ENCODE measurements at places on chromosomes 5 and 9.
A peak's percentile ranks its signal among the peaks of the same experiment; 100 is the strongest.

DNA sequence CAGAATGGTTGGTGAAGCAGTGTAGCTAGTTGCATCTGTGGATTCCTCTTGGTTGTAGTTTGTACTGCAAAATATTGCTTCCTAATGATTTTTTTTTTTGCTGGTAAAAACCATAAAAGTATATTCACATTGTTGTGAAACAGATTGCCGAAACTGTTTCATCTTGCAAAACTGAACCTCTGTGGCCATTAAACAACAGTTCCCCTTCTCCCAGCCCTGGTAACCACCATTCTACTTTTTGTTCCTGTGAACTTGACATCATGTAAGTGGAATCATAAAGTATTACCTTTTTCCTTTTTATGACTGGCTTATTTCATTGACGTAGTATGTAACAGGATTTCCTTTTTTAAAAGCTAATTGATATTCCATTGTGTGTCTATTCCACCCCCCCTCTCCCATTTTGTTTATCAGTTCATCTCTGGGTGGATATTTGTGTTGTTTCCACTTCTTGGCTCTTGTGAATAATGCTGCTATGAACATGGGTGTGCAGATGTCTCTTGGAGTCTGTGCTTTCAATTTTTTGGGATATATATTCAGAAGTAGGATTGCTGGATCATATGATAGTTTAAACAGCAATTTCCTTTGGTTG is 11.8 kb downstream of the SUB1 start:
- H3K27ac ChIP-seq: no peak overlapping the region
- peaks cover 79% of the 10 kb centered on the region for H3K36me3 ChIP-seq
- no peak overlapping the region for H3K4me3 ChIP-seq
- no peaks in the 10 kb centered on the region for H3K27me3 ChIP-seq

DNA sequence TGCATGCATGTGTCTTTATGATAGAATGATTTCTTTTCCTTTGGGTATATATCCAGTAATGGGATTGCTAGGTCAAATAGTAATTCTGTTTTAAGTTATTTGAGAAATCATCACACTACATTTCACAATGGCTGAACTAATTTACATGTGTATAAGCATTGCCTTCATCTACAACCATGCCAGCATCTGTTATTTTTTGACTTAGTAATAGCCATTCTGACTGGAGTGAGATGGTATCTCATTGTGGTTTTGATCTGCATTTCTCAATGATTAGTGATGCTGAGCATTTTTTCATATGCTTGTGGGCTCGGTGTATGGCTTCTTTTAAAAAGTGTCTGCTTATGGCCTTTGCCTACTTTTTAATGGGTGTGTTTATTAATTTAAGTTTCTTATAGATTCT is 102.3 kb upstream of the CCDC112 start:
- no peaks in the 10 kb centered on the region for H3K27me3 ChIP-seq
- no peak overlapping the region for H3K27ac ChIP-seq
- no peaks in the 10 kb centered on the region for H3K36me3 ChIP-seq
- peak; percentile 90 for DNase-seq
- H3K4me3 ChIP-seq: no peak overlapping the region

GRCh38 chr9:104027295-104027694 is 66.8 kb upstream of the SMC2 start:
- no peak for DNase-seq
- no peaks in the 10 kb centered on the region for H3K36me3 ChIP-seq
- 0 out of 2 replicates have a peak, but pooled peaks cover 5% of the 10 kb centered on the region for H3K4me1 ChIP-seq
- no peaks in the 10 kb centered on the region for H3K27me3 ChIP-seq
- no peak overlapping the region for H3K27ac ChIP-seq
- H3K4me3 ChIP-seq: no peak overlapping the region

DNA sequence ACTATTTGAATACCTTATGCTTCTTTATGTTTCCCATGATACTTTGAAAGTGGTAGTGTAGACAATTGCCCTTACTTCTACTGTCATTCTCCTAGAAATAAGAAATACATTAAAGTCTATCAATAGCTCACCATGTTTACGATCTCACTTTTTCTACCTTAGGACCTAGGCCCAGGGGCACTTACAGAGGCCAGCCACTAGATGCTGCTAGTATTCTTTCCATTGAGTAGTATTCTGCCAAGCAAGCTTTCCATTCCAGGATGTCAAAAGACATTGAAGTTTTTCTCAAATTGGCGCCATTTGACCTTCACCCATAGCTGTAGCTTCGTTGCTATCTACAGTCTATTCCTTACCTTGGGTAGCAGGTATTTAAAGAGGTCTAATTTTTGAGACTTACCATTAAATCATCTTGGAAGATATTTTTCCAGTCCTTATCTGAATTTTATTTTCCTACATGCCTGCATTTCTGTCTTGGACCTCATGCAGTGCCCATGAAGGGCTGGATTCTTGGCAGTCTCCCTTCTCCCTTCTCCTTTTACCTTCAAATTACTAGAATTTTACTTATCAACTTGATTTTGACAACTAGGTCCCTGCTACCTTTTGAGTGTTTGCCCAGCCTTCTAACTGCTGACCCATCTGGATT is 246.0 kb upstream of the NUDT12 start:
- no peak overlapping the region for H3K4me3 ChIP-seq
- H3K27ac ChIP-seq: no peak overlapping the region
- H3K36me3 ChIP-seq: no peaks in the 10 kb centered on the region
- DNase-seq: peak; percentile 31

- no peaks in the 10 kb centered on the region for H3K36me3 ChIP-seq
- H3K27me3 ChIP-seq: no peaks in the 10 kb centered on the region
- H3K4me1 ChIP-seq: no peaks in the 10 kb centered on the region
- H3K27ac ChIP-seq: no peak overlapping the region
These were observed 188.6 kb upstream of the ISL1 start for GRCh38 chr5:51194671-51195070.

GRCh38 chr5:142182840-142183239 is 74.3 kb downstream of the NDFIP1 start:
- DNase-seq: no peak
- no peak overlapping the region for H3K4me3 ChIP-seq
- H3K27ac ChIP-seq: no peak overlapping the region
- no peaks in the 10 kb centered on the region for H3K27me3 ChIP-seq
- 0 out of 2 replicates have a peak, but pooled peaks cover 7% of the 10 kb centered on the region for H3K4me1 ChIP-seq
- no peaks in the 10 kb centered on the region for H3K36me3 ChIP-seq

- no peak overlapping the region for H3K4me3 ChIP-seq
- no peaks in the 10 kb centered on the region for H3K27me3 ChIP-seq
- no peak overlapping the region for H3K27ac ChIP-seq
These were observed 1578.8 kb upstream of the WWC1 start for GRCh38 chr5:166712447-166713185.

GRCh38 chr9:114216081-114216480 is 60.7 kb downstream of the COL27A1 start:
- H3K27ac ChIP-seq: no peak overlapping the region
- peaks cover 9% of the 10 kb centered on the region for H3K4me1 ChIP-seq
- H3K27me3 ChIP-seq: no peaks in the 10 kb centered on the region
- DNase-seq: no peak

GRCh38 chr5:72392326-72392733 is 72.2 kb downstream of the PTCD2 start:
- DNase-seq: peak; percentile 51
- no peak overlapping the region for H3K4me3 ChIP-seq
- H3K27ac ChIP-seq: peak overlapping the region; percentile 51
- no peaks in the 10 kb centered on the region for H3K27me3 ChIP-seq

- DNase-seq: peak; percentile 58
- no peak overlapping the region for H3K4me3 ChIP-seq
- no peaks in the 10 kb centered on the region for H3K27me3 ChIP-seq
- H3K36me3 ChIP-seq: no peaks in the 10 kb centered on the region
- H3K4me1 ChIP-seq: peaks cover 11% of the 10 kb centered on the region
- H3K27ac ChIP-seq: 0 out of 2 replicates have a peak overlapping the region, but pooled peaks have one; percentile 9
These were observed 33.1 kb downstream of the BTF3 start for GRCh38 chr5:73531356-73531755.

GRCh38 chr9:22508790-22509189 is 62.2 kb downstream of the DMRTA1 start:
- no peak for DNase-seq
- no peak overlapping the region for H3K4me3 ChIP-seq
- H3K36me3 ChIP-seq: no peaks in the 10 kb centered on the region
- no peaks in the 10 kb centered on the region for H3K4me1 ChIP-seq
- H3K27ac ChIP-seq: no peak overlapping the region

- no peak overlapping the region for H3K4me3 ChIP-seq
- H3K4me1 ChIP-seq: peaks cover 19% of the 10 kb centered on the region
- DNase-seq: no peak
- H3K27me3 ChIP-seq: no peaks in the 10 kb centered on the region
- no peak overlapping the region for H3K27ac ChIP-seq
These were observed 411.2 kb upstream of the SLC30A5 start for GRCh38 chr5:68682400-68683160.

DNA sequence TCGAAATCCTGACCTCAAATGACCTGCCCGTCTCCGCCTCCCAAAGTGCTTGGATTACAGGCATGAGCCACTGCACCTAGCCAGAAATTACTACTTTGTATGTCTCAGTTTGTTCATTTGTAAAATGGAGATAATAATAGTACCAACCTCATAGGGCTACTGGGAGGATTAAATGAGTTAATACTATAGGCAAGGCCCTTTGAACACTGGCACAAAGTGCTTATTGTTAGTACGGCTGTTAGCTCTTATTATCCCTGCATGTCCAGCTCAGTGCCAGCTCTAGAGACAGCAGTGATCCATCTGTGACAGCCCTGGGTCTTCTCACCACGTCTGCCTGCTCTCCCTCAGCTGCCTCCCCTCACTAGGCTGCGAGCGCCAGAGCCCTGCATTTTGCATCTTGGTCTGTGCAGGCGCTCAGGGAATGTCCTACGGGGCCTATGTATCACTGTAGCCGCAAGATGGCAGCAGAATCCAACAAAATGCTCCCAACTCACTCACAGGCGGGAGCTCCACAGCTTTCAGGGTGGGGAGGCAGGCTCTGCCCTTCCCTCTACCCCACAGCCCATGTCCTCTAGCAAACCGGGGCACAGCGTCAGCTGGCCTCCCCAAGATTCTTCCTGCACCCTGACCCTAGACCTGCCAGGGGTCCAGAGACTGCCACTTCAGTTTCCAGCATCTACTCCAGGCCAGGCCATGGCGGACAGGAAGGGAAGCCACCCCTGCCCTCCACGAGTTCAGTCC is 17.7 kb upstream of the AKNA start:
- no peak overlapping the region for H3K4me3 ChIP-seq
- peak; percentile 87 for DNase-seq
- H3K4me1 ChIP-seq: no peaks in the 10 kb centered on the region

DNA sequence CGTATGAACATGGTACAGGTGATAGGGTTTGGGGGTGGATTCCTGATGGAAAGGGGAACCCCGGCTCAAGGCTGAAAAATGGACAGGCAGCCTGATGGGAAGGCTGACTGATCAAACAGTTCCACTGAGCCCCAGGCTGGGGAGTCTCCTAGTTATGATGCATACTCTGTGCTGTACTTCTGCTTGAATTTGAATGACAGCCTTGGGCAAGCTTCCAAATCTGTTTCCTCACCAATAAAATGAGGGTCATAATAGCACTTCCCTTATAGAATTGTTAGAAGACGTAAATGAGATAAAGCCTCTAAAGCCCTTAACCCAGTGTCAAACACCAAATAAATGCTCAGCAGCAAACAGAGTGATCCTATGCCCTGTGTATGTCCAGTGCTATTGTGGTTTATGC is 478.5 kb upstream of the DMAC1 start:
- no peaks in the 10 kb centered on the region for H3K27me3 ChIP-seq
- no peak overlapping the region for H3K27ac ChIP-seq
- no peaks in the 10 kb centered on the region for H3K4me1 ChIP-seq
- no peaks in the 10 kb centered on the region for H3K36me3 ChIP-seq

DNA sequence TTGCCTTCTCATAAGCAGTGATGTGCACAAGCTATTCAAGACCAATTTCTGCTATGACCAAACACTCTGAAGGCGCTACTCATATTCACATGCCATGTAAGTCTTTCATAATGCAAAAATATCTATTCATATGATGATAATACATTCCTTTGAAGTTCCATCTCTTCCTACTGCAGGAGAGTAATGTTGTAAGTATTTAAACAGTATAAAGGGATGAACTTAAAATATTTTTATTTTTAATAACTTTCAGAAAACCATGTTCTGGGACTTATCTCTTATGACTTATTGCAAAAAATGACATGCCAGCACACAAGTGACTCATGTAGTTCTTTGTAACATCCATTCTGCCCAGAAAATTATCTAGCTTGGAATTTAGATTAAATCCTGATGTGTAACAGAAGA is 376.4 kb downstream of the KCTD16 start:
- H3K4me1 ChIP-seq: peaks cover 9% of the 10 kb centered on the region
- no peak overlapping the region for H3K27ac ChIP-seq
- H3K4me3 ChIP-seq: no peak overlapping the region
- H3K36me3 ChIP-seq: no peaks in the 10 kb centered on the region

- H3K27ac ChIP-seq: no peak overlapping the region
- DNase-seq: no peak
- no peaks in the 10 kb centered on the region for H3K27me3 ChIP-seq
- no peak overlapping the region for H3K4me3 ChIP-seq
- H3K36me3 ChIP-seq: no peaks in the 10 kb centered on the region
- H3K4me1 ChIP-seq: no peaks in the 10 kb centered on the region
These were observed 734.8 kb upstream of the CDH6 start for GRCh38 chr5:30458681-30459080.

DNA sequence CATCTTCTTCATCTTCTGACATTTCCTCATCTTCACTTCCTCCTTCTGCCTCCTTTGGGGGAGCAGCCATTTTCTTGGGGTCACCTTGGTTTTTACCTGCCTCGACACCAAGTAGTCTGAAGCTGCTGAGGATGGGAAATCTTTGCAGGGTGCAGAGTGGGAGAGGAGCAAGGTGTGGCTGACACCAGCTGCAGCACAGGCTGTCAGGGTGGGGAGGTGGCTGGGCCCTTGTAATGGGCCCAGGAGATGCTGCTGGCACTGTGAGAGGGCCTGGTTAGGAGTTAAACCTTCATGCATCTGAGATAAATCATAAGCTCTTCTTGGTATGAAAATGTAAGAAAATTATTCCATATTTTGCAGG is 7.7 kb downstream of the RABL6 start:
- H3K27me3 ChIP-seq: no peaks in the 10 kb centered on the region
- H3K4me1 ChIP-seq: no peaks in the 10 kb centered on the region

DNA sequence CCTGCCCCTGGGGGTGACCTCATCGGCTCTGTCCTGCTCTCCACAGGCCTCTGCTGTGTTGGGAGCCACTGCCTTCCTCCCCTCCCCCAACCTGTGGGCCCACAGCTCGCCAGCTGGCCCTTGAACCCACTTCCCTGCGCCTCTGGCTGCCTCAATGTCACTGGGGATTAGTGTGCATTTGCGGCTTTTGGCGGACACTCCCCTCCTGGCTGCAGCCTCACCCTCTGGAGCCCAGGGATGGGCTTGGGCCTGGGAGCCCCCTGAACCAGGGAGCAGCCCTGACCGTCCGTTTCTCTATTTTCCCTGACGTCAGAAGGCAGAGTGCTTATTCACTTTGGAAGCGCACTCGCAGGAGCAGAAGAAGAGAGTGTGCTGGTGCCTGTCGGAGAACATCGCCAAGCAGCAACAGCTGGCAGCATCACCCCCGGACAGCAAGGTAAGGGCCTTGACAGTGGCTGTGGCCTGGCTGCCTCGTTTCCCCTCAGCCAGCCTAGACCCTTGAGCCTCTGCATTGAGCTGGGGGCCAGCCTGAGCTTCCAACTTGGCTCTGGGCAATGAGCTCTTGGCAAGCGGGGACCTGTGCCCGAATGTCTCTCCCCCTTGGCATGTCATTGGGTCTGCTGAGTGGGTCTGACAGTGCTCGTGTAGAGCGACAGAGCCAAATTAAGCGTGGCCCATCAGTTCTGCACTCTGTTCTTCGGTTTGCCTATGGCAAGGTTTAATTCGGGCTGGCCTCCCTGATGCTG is 73.1 kb downstream of the RGS3 start:
- H3K27me3 ChIP-seq: no peaks in the 10 kb centered on the region
- no peak for DNase-seq
- H3K27ac ChIP-seq: no peak overlapping the region
- no peaks in the 10 kb centered on the region for H3K4me1 ChIP-seq

- no peak overlapping the region for H3K4me3 ChIP-seq
- H3K27ac ChIP-seq: no peak overlapping the region
- H3K27me3 ChIP-seq: no peaks in the 10 kb centered on the region
- H3K4me1 ChIP-seq: no peaks in the 10 kb centered on the region
These were observed 382.5 kb downstream of the KCNN2 start for GRCh38 chr5:114744406-114744805.

Measured in GM23248 (cell line).